ENCODE measurements at places on chromosomes 5 and 9.

GRCh38 chr5:126004636-126005035, 418.6 kb upstream of the GRAMD2B start:
- DNase-seq, result no peak

DNA sequence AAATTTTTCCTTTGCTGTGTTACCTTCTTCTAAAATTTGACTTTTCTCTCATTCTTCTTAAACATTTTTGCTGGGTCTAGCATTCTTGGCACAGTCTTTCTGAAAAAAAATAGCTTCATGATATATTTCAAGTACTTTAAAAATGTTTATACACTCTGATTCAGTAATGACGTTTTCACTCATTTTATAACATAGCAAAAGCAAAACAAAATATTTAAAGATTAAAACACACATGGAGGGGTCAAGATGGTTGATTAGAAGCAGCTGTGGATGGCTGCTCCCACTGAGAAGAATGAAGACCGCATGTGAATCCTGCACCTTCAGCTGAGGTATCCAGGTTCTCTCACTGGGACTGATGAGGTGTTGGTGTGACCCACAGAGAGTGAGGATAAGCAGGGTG, 188.2 kb downstream of the SGCD start:
- DNase-seq, result no peak

- DNase-seq, result no peak
Observed at GRCh38 chr5:173119719-173120118, 24.6 kb upstream of the BNIP1 start.

DNA sequence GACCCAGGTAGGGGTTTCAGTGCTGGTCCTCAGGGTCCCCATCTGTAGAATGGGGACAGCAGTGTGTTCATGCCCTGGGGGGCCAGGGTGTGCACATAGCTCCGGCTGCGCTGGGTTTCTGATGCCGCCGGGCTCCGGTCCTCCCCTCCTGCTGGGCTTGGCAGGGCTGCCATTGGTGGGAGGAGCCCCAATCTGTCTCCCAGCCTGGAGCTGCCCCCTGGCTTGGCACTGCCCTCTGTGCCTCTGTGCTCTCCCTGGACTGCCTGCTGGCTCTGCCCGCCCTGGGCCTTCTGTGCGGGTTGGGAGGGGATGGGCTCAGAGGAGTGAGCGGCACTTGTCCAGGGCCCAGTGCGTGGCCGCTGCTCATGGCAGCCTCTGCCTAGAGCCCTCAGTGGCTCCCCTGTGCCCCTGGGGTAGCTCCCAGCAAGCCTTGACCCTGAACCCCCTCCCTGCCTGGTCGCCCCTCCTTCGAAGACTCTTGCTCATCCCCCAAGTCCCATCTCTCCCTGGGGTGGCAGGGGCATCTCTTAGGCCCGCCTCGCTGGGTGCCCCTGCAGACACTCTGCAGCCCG, 35.7 kb downstream of the RXRA start:
- DNase-seq, result no peak

- no peak for DNase-seq
Observed at GRCh38 chr5:1185629-1186350, 15.6 kb upstream of the SLC6A19 start.

DNA sequence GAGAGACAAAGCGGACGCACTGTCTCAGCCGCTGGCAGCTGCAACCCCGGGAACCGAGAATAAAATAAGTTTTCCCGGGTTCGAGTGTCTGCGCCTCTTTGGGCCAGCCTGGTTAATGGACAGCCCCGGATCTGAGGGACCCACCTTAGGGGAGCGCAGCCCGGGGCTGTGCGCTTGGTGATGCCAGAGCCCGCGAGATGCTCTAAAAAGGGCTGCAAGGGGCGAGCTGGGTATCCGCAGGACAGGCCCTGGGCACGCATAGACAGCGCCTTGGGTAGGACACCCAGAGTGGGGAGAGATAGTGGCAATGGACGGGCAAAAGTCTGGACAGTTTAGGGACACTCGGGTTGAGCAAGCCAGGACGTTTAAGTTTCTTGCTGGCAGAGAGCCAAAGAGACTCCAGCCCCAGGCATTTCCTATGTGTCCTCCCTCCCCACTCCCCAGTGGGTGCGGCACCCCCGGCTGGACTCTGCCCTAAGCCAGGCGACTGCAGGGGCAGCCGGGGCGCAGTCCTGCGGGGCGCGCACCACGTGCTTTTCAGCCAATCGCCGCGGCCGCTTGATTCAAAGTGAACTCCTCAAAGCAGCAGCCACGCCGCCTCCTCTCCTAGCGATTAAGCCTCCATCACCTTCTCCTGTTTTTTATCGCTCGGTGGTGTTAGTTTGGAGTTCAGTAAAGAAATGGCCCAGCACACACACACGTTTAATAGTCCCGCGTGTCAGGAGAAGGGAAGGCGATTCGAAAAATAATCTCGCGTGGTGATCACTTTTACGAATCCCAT, 616 bp upstream of the ENC1 start:
- no peak for DNase-seq

GRCh38 chr9:35905051-35905781, 786 bp upstream of the HRCT1 start:
- no peak for DNase-seq

- DNase-seq, result no peak
Observed at GRCh38 chr5:177489119-177489716, 8.2 kb downstream of the PDLIM7 start.

GRCh38 chr5:164119806-164120447, 614.5 kb downstream of the MAT2B start:
- DNase-seq, result no peak

GRCh38 chr9:32015795-32016194, 368.6 kb upstream of the ACO1 start:
- no peak for DNase-seq

GRCh38 chr5:132102944-132103331, 29.3 kb downstream of the CSF2 start:
- no peak for DNase-seq

DNA sequence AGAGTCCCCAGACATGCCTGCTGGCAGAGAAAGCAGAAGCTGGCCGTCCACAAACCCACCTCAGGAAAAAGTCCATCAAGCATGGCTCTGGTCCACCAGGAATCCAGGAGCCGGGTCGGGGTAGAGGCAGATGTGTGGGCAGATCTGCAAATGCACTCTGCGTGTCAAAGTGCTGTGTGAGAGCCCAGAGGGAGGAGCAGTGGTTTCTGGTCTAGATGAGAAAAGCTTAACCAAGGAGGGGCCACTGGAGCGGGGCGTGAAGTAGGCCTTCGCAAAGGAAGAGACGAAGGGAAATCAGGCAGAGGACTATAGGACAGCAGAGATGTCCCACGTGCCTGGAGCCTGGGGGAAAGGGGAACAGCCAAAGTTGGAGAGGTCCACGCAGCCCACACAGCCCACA, 40.0 kb downstream of the TTLL11 start:
- DNase-seq, result no peak

DNA sequence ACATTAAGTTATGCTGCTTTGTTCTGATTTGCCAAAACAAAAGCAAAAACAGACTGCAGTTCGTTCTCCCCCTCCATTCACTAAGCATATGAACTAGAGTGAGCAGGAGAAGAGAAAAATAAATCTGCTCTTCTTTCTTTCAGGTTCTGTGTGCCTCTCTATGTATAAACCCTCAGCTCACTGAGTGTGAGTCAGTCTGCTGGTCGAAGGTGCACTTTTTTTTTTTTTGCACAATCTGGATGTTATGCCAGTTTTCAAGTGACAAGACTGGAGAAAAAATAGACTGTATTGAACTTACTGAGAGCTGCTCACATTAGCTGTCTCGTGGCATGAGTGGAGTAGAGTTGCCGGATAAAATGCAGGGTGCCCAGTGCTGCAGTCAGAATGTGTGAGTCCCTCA, 244.6 kb upstream of the ATP10B start:
- no peak for DNase-seq

DNA sequence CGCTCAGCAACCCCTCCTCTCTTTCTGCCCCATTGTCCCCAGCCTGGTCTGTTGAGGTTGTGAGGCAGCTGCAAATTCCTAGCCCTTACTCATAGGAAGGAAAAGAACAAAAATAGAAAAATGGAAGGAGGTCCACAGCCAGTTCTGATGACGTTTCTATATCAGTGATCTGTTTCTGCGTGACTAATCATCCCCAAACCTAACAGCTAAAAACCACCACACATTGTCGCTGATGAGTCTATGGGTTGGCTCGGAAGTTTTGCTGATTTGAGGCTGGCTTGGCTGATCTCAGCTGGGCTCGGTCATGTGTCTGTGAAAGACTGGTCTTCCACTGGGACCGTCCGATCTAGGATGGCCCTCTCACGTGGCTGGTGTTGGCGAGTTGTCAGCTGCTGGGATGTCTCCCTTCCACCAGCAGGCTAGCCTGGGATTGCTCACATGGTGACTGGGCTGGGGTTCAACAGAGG, 200.6 kb upstream of the ZNF618 start:
- no peak for DNase-seq
